ENCODE measurements at places on chromosomes 5 and 9.
A peak's percentile ranks its signal among the peaks of the same experiment; 100 is the strongest.

- DNase-seq, result no peak
These were observed 8.6 kb downstream of the UCK1 start for GRCh38 chr9:131522257-131523085.

GRCh38 chr5:34550247-34550646 is 105.9 kb upstream of the RAI14 start:
- DNase-seq, result no peak

DNA sequence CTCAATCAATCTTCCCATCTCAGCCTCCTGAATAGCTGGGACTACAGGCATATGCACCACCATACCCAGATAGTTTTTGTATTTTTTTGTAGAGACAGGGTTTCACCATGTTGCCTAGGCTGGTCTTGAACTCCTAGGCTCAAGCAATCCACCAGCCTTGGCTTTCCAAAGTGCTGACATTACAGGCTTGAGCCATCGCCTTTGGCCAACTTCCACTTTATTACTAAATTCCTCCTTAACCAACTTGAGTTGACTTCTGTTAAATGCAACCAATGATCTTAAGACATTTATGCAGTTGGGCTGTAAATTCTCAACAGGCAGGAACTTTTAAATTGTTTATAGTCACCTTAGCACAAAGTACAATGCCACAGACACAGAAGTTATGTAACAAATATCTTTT is 2.8 kb downstream of the LARS1 start:
- no peak for DNase-seq

GRCh38 chr5:113487416-113487780 is 855 bp downstream of the MCC start:
- no peak for DNase-seq

DNA sequence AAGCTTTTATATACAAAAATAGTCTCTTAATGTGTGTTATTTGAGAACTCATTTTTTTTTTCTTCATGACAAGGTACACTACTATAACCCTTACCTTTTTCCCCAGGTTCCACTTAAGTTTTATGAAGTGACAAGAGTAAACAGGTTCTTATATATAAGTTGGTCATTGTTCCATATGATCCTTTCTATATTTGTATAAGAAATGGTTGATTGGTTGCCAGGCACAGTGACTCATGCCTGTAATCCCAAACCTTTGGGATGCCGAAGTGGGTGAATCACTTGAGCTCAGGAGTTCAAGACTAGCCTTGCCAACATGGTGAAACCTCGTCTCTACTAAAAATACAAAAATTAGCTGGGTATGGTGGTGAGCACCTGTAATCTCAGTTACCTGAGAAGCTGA is 108.3 kb downstream of the PCSK1 start:
- DNase-seq, result no peak

DNA sequence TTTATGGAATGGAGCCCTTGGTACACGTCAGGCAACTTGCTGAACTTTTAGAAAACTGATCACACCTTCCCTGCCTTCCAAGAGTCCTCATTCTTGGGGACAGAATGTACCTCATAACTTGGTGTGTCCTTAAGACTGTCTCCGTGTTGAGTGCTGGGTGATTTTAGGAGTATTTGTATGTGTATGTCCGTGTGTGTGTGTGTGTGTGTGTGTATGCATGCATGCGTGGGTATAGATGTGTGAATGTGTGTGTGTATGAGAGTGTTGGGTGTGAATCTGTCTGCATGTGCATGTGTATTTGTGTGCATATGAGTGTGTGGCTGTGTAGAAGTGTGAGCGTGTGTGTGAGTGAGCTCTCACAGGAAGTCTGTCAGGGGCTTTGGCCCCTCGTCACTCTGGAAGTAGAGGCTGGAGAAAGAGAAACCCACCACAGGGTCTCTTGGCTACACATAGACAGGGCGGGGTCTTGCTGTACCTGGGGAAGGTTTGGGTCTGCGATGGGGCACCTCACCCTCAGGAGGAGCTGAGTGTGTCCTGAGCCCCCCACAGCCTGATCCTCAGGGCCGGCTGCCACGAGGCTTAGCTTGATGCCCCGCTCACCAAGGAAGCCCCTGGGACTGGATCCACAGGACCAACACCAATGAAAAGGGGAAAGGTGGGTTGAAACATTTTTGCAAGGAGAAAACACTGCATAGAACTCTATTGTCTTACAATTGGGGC is 33.1 kb upstream of the ANKRD33B start:
- no peak for DNase-seq

GRCh38 chr5:38739705-38740045 is 106.1 kb upstream of the OSMR start:
- DNase-seq, result no peak

GRCh38 chr5:110354311-110354710 is 372.2 kb downstream of the TMEM232 start:
- DNase-seq, result no peak

DNA sequence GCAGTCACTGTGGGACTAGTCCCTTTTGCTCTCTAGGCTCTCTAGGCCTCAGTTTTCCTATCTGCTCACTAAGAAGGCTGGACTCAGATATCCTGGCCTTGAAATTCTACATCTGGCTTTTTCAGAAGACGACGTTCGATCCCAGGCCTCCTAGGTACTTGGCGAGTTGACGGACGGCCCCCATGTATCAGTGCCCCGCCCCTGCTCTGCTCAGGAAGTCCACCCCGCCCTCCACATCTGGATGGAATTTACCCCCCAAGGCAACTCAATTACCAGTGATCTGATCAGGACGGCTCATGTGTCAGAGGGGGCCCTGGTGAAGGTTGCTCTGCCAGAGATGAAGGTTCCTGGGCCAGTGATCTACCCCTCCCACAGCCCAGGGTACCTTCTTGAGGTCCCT is 44.1 kb upstream of the SYNPO start:
- no peak for DNase-seq

- no peak for DNase-seq
These were observed 97.0 kb downstream of the DRD1 start for GRCh38 chr5:175347027-175347426.

GRCh38 chr5:13278148-13278547 is 666.3 kb downstream of the DNAH5 start:
- no peak for DNase-seq

- DNase-seq, result no peak
These were observed 7.4 kb downstream of the SNX30 start for GRCh38 chr9:112757940-112758339.

DNA sequence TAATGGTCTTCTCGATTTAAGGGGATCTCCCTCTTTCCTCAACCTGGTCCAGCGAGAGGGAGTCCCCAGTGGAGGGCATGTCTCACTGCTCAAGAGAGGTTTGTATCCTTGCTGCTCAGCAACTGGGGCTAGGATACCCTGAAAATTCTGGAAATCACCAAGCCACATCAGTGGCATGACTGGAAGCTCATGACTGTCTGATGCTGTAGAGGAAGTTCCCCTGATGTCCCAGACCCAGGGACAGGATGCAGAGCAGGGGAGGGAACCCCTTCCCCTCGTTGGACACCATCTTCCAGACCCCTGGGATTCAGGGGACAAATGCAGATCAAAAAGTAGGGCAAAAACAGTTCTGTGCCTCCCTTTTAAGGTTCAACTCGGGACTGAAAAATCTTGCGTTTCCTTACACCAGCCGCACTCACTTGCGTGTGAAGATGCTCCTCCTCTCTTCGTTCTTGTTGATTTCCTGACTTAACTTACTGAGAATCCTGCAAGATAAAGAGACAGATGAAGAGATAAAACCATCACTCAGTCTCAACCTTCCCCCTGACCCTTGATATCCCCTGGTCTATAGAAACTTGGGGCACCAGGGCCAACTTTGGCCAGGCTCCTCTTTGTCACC is 22.1 kb downstream of the LCP2 start:
- DNase-seq, result peak; percentile 36

GRCh38 chr9:110049699-110050450 is 158.1 kb downstream of the C9orf152 start:
- DNase-seq, result no peak

DNA sequence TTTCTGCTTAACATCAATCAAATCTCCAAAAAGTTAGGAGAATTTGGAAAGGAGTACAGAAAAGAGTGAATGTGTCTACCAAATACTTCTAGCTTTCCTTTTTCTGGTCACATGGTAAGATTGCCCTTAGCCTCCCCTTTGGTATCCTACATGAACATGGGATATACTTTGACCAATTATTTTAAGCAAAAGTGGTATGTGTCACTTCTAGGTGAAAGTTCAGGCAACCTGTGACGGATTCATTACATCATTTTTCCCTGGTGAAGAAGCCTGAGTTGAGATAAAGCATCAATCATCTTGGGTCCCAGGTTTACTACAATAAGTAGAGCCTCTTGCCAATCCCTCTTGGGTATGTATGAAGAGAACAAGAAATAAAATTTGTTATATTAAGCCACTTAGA is 419.2 kb downstream of the PDE4D start:
- DNase-seq, result no peak

- no peak for DNase-seq
These were observed 117.9 kb downstream of the ZSWIM6 start for GRCh38 chr5:61449804-61450492.

DNA sequence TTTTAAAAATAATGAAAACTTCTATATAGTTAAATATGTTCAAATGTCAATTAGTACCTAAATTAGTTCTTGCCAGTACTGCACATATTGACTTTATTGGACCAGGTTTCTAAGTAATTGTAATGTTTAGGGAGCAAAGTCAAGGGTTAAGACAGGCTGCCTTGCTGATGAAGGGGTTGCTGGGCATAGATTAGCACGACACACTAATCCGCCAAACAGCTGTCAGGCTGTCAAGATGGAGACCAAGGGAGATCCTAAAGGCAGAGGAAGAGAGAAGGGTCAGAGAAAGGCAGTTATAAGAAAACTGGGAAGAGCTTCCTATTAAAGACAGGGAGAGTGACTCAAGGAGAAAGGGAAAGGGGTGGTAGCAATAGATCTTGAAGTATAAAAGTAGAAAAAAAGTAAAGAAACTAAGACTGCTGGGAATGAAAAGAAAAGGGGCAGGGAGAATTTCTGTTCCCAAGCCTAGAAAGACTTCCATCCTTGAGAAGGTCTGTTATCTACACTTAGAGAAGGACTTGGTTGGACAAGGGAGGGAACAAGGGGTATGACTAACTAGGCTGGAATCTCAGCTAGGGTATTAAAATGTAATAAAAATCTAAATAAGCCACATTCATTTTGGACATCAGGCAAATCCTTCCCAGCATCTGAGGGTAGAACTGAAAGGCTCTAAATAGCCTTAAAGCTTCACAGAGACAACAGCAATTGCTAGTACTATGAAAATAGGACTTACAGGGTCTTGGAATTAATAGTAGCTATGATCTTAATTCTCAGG is 188.7 kb downstream of the FBXL17 start:
- no peak for DNase-seq

GRCh38 chr5:92402956-92403702 is 1020.0 kb upstream of the ARRDC3 start:
- no peak for DNase-seq

DNA sequence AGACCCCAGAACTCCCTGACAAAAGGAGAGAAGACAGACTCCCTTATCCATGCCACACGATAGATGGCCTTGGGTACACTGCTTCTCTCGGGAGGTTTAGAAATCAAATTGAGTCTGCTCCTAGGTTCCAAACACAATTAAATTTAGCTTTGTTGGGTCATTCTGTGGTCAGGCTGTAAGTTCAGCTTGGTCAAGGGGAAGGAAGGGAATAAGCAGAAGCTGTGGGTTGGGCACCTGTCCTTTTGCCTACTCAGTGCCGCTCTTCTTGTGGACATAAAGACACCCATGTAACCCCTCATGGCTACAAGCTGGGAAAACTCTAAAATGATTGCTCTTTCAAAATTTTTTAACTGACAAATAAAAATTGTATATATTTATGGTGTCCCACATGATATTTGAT is 19.1 kb upstream of the AK3 start:
- peak; percentile 76 for DNase-seq

- no peak for DNase-seq
These were observed 455.0 kb downstream of the CTNND2 start for GRCh38 chr5:11449217-11449616.

GRCh38 chr5:9269014-9269413 is 276.9 kb downstream of the SEMA5A start:
- DNase-seq, result no peak

- DNase-seq, result no peak
These were observed 28.7 kb downstream of the COL27A1 start for GRCh38 chr9:114184071-114184470.

GRCh38 chr5:173633304-173633703 is 16.9 kb upstream of the BOD1 start:
- no peak for DNase-seq

DNA sequence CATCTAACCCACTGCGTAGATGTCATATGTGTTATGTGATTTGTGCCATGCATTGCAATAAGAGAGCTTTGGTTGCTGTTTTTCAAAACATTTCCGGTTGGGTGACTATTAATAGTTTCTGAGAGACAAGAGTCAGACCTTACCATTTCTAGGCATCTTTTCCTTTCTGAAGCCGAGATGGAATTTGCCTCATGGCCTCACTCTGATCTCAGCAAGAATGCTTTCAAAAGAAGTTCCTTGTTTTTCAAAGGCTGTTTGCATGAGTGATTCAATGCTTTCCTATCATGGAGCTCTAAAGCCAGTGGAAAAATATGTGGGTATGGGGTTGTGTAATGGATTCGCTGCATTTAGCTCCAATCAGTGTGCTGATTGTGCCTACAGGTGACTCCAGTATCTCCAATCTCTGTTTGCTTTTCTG is 203.1 kb upstream of the PPP1R2B start:
- DNase-seq, result no peak

DNA sequence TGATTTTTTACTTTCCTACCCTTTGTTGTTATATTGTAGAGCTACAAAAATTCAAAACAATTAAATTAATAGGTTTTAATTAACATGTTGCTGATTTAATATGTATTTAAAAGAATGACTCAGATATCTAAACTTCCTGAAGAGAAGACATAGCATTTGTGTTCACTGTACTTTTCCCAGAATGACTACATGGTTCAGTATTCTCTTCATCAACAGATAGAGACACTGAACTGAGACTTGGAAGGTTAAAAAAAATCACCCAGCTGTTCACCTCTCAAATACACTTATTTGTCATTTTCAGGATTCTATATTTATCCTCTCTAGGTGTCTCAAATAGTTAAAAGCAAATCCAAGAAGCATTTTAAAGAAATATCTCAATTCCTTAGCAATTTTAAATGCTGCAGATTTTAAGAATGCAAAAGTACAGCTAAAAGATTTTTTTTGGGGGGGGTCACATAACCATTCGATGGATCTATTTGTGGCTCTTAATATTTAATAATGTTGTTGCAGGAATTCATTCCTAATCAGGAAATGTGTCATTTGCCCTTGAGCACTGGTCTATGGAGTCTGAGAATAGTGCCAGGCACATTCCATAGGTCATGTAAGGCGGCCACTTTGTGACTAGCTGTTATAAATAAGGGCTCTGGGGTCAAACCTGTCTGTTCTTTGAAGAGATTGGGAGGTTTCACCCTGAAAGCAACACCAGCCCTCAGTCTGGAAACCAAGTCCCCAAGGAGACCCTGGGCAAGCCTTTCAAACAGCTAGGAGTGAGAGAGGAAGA is 463.1 kb downstream of the NR2F1-AS1 start:
- DNase-seq, result no peak

GRCh38 chr9:33881635-33882034 is 64.7 kb downstream of the UBE2R2 start:
- no peak for DNase-seq
